ENCODE measurements at places on chromosomes 2 and 18. TPM values are rescaled to one million over a fixed set of nuclear protein-coding genes. Genes with fewer than 3 reads are reported as not detected.
A peak's percentile ranks its signal among the peaks of the same experiment; 100 is the strongest.

OSR1 gene
- 11.6 TPM for total RNA-seq

TBR1 gene
- not detected for total RNA-seq

KCNF1 gene
- total RNA-seq: 2.0 TPM

DNA sequence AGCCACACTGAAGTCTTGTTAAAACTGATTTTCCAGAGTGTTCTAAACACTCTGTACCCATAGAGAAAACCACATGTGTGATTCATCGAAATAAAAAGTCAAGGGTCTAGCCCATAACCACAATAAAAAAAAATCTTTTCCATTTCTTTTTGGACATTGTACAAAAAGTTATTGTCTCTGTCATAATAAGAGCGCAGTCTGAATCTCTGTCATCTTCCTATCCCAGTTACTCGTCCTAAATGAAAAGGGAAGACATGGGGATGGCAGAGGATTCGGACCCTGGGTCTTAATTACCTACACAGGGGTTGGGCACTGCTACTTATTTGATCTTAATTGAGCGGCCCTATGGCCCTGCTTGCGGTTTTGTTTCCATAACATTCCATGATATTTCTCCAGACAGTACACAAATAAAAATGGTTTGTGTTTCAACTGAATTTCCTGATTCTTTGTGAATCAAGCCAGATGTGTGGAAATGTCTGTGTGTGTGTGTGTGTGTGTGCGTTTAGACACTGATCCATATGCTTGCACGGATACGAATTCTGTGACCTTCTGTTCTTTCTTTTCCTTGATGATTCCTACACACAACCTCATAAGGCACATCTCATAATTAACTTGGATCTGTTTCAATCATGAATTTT lies 133.4 kb upstream of the SPATS2L start:
- no peaks in the 10 kb centered on the region for H3K36me3 ChIP-seq
- peak overlapping the region; percentile 79 for H3K27ac ChIP-seq
- peak; percentile 93 for DNase-seq
- H3K4me1 ChIP-seq: peaks cover 11% of the 10 kb centered on the region
- no peaks in the 10 kb centered on the region for H3K27me3 ChIP-seq

GRCh38 chr18:74947417-74947816 lies 261.5 kb downstream of the PTGR3 start:
- no peak overlapping the region for H3K4me3 ChIP-seq
- no peak for DNase-seq
- H3K36me3 ChIP-seq: no peaks in the 10 kb centered on the region
- H3K27ac ChIP-seq: no peak overlapping the region

Measured in muscle of leg (tissue), 16 donors.